Germinal center (tissue), 1 donor: ENCODE measurements at places on chromosomes 2 and 18.

DNA sequence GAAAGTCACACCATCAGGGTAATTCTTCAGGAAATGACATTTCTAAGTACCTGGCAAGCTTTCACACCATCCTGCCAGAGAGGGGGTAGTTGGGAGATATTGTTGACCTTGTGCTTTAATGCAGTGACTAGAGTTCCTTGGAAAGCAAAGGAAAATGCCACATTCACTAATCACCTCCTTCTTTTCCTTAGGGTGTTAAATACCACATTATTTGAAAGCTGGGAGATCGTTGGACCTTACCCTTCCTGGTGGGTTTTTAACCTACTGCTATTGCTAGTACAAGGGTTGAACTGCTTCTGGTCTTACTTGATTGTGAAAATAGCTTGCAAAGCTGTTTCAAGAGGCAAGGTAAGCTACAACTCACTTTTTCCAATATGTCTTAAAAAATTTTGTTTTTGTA is 37.0 kb upstream of the NOSTRIN start:
- no peak for DNase-seq

GRCh38 chr2:222848862-222849261 is 12.0 kb upstream of the ACSL3 start:
- no peak for DNase-seq

DNA sequence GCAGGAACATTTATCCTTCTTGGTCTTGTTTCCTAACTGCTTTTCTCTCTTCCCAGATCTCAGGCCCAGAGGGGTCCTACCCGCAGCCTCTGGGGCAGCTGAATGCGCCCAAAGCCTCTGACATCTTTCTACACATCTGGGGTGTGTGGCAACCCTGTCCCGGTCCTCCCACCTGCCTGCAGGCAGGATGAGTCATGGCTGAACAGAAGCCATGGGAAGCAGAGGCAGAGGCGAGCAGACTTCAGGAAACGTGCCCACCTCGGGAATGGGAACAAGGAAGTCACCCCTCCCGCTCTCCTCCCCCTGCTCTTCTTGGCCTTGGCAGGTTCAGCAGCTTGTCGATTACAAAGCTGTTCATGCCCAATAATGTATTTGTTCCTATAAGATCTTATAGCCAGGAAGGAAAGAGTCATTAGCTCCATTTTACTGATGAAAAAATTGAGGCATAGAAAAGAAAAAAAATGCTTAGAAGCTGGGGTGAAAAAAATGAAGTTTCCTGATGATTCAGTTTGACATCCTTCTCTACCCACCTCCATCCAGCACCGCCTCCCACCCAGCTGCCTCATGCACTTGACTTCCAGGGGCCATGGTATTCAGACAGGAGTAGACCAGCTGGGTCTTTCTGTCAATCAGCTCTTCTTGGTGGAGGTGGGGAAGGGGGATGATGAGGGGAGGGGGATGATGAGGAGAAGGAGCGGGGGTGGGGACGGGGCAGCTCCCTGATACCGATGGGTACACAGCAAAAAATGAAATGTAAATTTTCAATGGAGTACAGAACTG is 10.4 kb upstream of the KCNF1 start:
- DNase-seq: no peak

DNA sequence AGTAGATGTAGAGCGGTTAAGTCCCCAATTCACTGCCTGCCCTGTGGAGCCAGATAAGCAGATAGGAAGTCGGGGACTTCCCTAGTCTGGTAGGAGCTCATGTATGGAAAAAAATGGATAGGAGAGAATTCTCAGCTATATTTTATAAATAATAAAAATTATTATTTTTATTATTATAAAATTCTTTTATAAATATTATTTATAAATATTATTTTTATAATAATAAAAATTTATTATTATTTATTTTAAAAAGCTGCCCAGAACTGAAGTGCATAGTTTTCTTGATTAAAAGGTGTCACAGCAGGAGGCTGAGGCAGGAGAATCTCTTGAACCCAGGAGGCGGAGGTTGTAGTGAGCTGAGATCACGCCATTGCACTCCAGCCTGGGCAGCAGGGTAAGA is 97.4 kb downstream of the ADAM23 start:
- DNase-seq: no peak

GRCh38 chr18:38010971-38011857 is 445.6 kb upstream of the CELF4 start:
- no peak for DNase-seq

- DNase-seq: no peak
These were observed 259.3 kb upstream of the SP5 start for GRCh38 chr2:170455617-170456426.

GRCh38 chr2:162152147-162152546 is at the start of gene GCG:
GCG (minus strand) TSS chr2:162152247; CDS start chr2:162149178, 3,069 bp downstream.
- no peak for DNase-seq

- DNase-seq: no peak
These were observed 61.3 kb downstream of the SMAD4 start for GRCh38 chr18:51091270-51091669.

- no peak for DNase-seq
These were observed 97.0 kb upstream of the CERS6 start for GRCh38 chr2:168359082-168359481.

DNA sequence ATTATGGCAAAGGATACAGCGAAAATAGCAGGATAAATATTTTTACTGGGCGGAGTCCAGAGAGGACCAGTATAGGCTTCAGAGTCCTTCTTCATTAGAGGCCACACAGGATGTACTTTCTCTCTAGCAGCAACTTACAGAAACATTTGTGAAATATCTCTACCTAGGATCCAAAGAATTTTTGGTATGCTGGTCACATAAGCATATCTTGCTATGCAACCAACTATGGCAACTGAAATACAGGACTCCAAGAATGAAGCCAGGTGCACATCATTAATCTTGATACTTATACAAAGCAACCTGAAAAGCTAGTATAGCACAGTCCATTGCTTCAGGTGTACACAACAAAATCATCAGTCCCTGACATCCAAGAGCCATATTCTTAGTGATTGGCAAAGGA is 59.1 kb upstream of the NABP1 start:
- DNase-seq: no peak

- DNase-seq: no peak
These were observed 20.0 kb downstream of the MAIP1 start for GRCh38 chr2:199975273-199975895.

- no peak for DNase-seq
These were observed 1.3 kb downstream of the SPIRE1 start for GRCh38 chr18:12656605-12656937.

GRCh38 chr2:185456517-185456916 is 282.1 kb upstream of the FSIP2 start:
- DNase-seq: no peak

- DNase-seq: no peak
These were observed 24.8 kb downstream of the TTC27 start for GRCh38 chr2:32652555-32653209.

- DNase-seq: no peak
These were observed 55.2 kb downstream of the LDLRAD4 start for GRCh38 chr18:13273800-13274199.

GRCh38 chr18:39524370-39524769 is 1958.8 kb upstream of the CELF4 start:
- no peak for DNase-seq

GRCh38 chr2:67311536-67311935 is 85.6 kb upstream of the ETAA1 start:
- DNase-seq: no peak

DNA sequence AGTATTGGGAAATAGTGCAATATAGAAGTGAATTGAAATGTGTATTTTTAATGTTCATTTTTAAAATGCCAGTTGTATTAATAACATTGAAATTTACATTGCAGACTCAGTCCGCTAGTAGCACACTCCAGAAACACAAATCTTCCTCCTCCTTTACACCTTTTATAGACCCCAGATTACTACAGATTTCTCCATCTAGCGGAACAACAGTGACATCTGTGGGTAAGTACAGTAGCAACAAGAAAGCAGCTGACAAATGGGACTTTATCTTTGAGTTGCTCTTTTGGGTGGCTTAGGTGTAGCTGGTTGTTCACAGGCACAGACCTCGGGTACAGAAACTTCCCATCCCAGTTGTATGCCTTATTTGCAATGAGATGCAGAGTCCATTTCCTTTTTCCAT is 118.2 kb upstream of the IL1R2 start:
- no peak for DNase-seq

- DNase-seq: no peak
These were observed 172.8 kb upstream of the SPRED2 start for GRCh38 chr2:65605058-65605742.

DNA sequence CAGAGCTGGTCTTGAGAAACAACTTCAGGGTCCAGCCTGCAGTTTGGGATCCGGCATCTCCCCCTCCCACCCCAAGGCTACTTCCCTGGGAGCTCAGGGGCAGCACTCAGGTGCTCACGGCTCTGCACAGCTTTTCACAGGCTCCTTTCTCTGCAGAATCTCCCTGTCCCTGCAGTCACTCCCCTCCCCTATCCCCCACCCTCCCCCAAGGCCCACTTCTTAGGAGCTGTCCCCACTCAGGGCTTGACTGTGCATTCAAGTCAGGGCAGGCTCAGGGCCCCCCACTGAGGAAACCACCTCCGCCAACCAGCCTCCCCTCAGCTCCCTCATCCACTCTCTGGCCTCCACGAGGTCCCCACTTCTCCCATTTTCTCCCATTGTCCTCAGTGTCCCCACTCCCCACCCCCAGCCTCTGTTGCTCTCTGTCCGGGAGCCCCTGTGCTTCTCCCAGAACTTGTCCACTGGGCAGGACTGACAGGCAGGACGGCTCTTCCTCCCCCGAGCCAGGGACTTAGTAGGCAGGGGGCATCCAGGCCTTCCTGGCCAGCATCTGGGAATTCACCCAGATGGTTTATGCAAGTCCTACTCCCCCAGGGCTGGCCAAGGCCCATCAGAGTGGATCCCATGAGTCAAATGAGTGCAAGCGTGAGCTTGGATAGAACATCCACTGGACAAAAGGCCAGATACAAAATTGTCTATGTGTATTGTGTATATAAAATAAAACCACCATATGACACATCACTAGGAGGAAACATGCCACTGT is 7.6 kb downstream of the NMUR1 start:
- no peak for DNase-seq

GRCh38 chr2:232898592-232899543 is 28.8 kb downstream of the SNORC start:
- no peak for DNase-seq

- no peak for DNase-seq
These were observed 20.4 kb downstream of the PLA2R1 start for GRCh38 chr2:160042054-160042453.

DNA sequence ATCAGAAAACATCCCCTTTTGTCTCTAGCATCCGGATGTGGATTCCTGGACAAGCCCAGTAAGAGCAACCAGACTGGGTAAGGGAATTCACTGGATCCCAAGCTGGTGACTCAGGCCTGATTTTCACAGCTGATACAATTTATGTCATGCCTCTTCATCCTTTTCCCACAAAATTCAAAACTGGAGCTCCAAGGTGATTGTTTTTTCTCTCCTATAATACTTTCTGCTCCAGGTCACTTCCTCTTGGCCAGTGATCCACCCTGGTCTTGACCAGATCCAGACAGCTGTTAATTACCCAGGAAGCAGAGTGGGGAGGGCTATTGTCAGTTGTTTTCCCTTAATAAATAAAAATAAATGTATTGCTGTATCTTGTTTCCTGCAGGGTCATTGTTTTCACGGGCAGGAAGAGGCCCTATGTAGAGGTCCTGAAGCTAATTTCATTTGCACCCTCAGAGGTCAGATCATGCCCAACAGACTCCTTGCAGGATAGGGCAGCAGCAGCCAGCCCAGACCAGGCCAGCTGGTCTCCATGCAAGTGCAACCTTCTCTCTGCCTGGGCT is 57.6 kb downstream of the EVA1A start:
- no peak for DNase-seq

GRCh38 chr2:200439981-200440380 is 69.9 kb downstream of the KCTD18 start:
- no peak for DNase-seq

DNA sequence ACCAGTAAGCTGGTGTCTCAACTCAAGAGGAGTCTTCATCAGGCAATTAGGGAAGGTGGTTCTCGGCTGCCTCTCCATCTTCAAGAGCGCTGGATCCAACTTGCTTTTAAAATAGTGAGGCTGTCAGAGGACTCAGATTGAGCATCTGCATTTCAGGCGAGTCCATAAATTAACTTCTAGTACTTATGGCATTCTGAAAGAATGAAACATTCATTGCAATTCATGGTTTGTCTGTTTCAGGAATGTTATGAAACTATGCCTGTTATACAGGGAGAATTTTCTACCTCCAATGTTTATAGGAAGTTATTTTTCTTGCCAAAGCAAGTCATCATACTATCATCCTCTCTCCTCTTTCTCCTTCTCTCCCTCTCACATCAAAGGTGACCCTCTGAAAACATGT is 883.2 kb downstream of the SLC4A3 start:
- DNase-seq: no peak

- no peak for DNase-seq
These were observed 579 bp downstream of the LOXL3 start for GRCh38 chr2:74552914-74553811.

DNA sequence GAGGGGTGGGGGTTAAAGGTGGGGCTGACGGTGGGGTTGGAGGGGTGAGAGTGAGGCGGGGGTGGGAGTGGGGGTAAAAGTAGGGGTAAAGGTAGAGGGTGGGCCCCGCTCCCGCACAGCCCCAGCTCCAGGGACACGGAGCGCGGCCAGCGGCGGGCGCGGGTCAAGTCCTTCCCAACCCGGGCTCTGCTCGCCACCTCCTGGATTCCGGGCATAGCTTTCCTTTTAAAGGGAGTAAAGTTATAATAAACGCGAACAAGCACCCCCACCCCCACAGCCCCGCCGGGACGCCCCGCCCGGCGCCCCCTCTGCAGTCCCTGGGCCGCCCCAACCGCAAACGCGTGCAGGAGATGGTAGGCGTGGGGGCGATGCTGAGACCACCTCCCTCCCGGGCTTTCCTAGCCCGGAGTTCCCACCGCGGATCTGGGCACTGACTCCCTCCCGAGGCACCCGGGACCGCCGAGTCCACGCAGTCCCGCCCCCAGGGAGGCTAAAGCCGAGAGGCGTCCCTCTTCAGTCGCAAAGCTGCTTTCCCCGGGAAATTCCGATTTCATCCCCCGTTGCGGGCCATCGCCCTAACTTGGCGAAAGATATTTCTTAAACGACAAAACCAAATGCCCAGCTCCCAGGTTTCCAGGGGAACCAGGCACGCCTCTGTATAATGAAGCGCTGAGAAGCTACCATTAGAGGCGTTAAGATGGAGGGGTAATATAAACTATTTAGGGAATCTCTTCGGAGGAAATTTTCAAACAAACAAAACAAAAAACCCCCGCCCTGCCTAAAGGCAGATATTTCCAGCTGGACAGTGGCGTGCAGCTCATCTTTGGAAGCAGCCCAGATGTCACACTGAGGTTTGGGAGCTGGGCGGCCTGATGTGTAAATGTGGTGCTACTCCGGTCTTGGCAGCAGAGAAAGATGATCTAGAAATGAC is at the start of gene LIMS2:
Gene LIMS2 (minus strand): TSS at position 200 of the 931 bp plus-strand sequence. CDS start 506 bp downstream, outside the sequence.
- no peak for DNase-seq

GRCh38 chr2:11257964-11258363 is 86.5 kb downstream of the ROCK2 start:
- no peak for DNase-seq

- DNase-seq: no peak
These were observed 20.3 kb upstream of the REG3G start for GRCh38 chr2:79005216-79005615.
